Activated CD4-positive, alpha-beta T cell treated with anti-CD3 and anti-CD28 coated beads, Interleukin-2, amount 10 ng/mL, durations not matched to agents 7 days and 5 days (primary cell): ENCODE measurements at places on chromosomes 2 and 18. TPM values are rescaled to one million over a fixed set of nuclear protein-coding genes. Genes with fewer than 3 reads are reported as not detected.

KCNS3 gene
- not detected for total RNA-seq

TRIM43 gene
- total RNA-seq: not detected

EPC2 gene
- 38.1 TPM for total RNA-seq

SPDYA gene
- total RNA-seq: 1.4 TPM

SNTG2 gene
- not detected for total RNA-seq

ADD2 gene
- total RNA-seq: 16.8 TPM

RPRM gene
- total RNA-seq: not detected

SLC5A7 gene
- total RNA-seq: not detected

SPRED2 gene
- 8.1 TPM for total RNA-seq

GRCh38 chr18:55085557-55086285 is 126.5 kb upstream of the CCDC68 start:
- no peak overlapping the region for H3K27ac ChIP-seq
- no peak for DNase-seq
- H3K4me3 ChIP-seq: no peak overlapping the region
- no peaks in the 10 kb centered on the region for H3K36me3 ChIP-seq

- H3K4me1 ChIP-seq: peaks cover 69% of the 10 kb centered on the region
- no peaks in the 10 kb centered on the region for H3K27me3 ChIP-seq
- peaks cover 53% of the 10 kb centered on the region for H3K36me3 ChIP-seq
Observed at GRCh38 chr2:201262718-201263117, 2.4 kb downstream of the CASP8 start.

DNA sequence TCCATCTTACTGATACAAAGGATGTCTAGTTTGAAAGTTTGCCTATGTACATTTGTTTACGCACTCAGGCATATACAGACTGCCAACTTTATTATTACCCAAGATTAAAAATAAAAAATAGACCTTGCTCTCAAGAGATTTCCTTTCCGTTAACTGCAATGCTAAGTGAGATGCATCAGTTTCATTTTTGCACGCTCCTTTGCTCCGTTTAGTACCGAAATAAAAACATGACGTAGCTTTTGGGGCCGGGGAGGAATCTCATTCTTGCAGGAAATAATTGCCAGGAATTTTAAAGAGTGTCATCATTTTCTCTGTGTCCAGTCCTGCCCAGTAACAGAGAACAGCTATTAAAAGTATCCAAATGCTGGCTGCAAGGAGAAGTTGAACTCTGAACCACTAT is 169.5 kb downstream of the SLC8A1 start:
- H3K4me3 ChIP-seq: no peak overlapping the region
- no peak overlapping the region for H3K27ac ChIP-seq
- no peaks in the 10 kb centered on the region for H3K27me3 ChIP-seq
- H3K36me3 ChIP-seq: no peaks in the 10 kb centered on the region

GRCh38 chr2:147442816-147443215 is 402.0 kb upstream of the ACVR2A start:
- peaks cover 2% of the 10 kb centered on the region for H3K36me3 ChIP-seq
- no peaks in the 10 kb centered on the region for H3K4me1 ChIP-seq
- no peak for DNase-seq
- peaks cover 4% of the 10 kb centered on the region for H3K27me3 ChIP-seq

- peaks cover 25% of the 10 kb centered on the region for H3K4me1 ChIP-seq
- DNase-seq: no peak
- no peak overlapping the region for H3K27ac ChIP-seq
- H3K4me3 ChIP-seq: no peak overlapping the region
Observed at GRCh38 chr18:49174478-49174877, 223.7 kb upstream of the SMAD7 start.

DNA sequence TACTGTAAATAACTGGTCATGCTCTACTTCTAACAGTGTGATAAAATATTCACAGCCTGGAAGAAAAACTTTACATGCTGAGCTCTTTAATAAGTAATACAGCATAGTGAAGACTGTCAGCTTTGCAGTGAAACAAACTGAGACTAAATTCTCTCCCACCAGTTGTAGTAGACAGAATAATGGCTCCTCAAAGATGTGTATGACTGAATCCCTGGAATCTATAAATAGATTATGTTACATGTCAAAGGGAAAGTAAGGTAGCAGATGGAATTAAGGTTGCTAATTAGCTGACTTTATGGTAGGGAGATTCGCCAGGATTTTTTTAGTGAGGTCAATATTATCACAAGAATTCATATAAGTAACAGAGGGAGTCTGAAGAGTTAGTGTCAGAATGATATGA is 609.5 kb upstream of the VRK2 start:
- no peaks in the 10 kb centered on the region for H3K27me3 ChIP-seq
- H3K36me3 ChIP-seq: no peaks in the 10 kb centered on the region
- DNase-seq: no peak

- H3K27ac ChIP-seq: no peak overlapping the region
- H3K27me3 ChIP-seq: no peaks in the 10 kb centered on the region
- no peaks in the 10 kb centered on the region for H3K4me1 ChIP-seq
- H3K4me3 ChIP-seq: no peak overlapping the region
- peak; percentile 30 for DNase-seq
- no peaks in the 10 kb centered on the region for H3K36me3 ChIP-seq
Observed at GRCh38 chr18:68735483-68736343, 20.8 kb upstream of the TMX3 start.

GRCh38 chr2:149690825-149691224 is 103.2 kb upstream of the MMADHC start:
- no peaks in the 10 kb centered on the region for H3K36me3 ChIP-seq
- no peaks in the 10 kb centered on the region for H3K27me3 ChIP-seq
- no peak overlapping the region for H3K27ac ChIP-seq
- H3K4me1 ChIP-seq: no peaks in the 10 kb centered on the region
- no peak overlapping the region for H3K4me3 ChIP-seq

DNA sequence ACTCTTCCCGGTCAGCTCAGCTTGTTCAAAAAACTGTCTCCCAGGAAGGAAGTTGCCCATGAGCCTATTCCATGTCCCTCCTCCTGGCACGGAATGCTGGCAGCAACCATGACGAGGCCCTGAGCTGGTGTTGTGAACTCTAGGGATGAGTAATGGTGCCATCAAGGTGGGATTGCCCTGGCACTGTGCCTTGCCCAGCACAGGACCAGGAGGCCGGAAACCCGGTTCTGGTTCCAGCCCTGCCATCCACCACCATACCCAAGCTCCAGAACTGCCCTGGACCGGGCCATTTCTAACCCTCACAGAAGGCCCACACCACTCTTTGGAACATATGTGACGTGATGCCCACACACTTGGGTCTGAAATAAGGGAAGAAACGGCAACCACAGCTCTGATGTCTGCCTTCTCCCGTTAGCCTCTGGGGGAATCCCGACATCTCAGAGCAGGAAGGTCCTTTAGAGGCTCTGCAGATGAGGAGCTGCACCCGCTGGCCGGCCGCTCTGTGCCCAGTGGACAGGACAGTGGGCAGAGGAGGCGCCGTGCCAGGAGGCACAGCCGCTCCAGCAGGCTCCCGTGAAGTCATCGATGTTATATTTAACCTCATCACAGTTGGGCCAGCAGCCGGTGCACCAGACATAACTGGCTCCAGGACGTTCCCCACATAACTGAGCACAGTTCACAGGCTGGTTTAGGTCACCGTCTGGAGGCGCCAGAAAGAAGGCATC is 462.1 kb upstream of the ID2 start:
- no peak for DNase-seq
- H3K4me1 ChIP-seq: no peaks in the 10 kb centered on the region
- H3K27me3 ChIP-seq: peaks cover 2% of the 10 kb centered on the region
- no peaks in the 10 kb centered on the region for H3K36me3 ChIP-seq
- no peak overlapping the region for H3K27ac ChIP-seq

GRCh38 chr2:97983698-97984097 is 12.1 kb downstream of the TMEM131 start:
- no peak overlapping the region for H3K27ac ChIP-seq
- no peak for DNase-seq
- peaks cover 35% of the 10 kb centered on the region for H3K36me3 ChIP-seq
- H3K27me3 ChIP-seq: no peaks in the 10 kb centered on the region

DNA sequence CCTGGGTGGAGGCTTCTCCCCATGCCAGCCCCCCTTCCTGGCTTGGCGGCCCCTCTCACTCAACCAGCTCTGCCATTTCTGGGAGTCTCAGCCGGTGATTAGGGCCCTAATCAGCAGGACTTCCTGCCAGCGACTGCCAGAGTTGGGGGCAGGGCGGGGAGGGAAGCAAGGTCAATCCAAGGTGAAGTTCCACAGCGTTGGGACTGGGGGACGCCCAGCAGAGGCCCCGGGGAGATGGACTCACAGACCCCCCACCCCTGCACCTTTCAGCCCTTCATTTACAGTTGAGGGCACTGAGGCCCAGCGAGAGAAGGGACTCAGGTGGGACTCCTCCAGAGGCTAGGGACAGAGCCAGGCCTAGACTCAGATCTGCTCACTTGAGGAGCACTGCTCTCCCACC is 65.3 kb downstream of the TNS1 start:
- peaks cover 23% of the 10 kb centered on the region for H3K4me1 ChIP-seq
- H3K27ac ChIP-seq: no peak overlapping the region
- no peaks in the 10 kb centered on the region for H3K36me3 ChIP-seq
- peaks cover 13% of the 10 kb centered on the region for H3K27me3 ChIP-seq
- H3K4me3 ChIP-seq: no peak overlapping the region
- DNase-seq: no peak
